ENCODE measurements at places on chromosomes 12 and 14. TPM values are rescaled to one million over a fixed set of nuclear protein-coding genes. Genes with fewer than 3 reads are reported as not detected.

DNA sequence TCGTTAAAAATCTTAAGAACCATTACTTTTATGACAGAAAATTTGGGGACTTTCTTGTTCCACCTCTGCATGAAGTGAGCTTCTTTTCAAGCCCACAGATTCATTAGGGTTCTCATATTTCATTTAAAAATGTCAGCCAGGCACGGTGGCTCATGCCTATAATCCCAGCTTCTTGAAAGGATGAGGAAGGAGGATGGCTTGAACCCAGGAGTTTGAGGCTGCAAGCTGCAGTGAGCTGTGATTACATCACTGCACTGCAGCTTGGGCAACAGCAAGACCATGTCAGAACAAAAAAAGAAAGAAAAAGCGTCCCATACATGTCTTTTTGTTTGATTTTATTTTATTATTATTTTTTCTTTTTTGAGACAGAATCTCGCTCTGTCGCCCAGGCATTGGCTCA is 43.4 kb upstream of the ATF1 start:
- peaks cover 48% of the 10 kb centered on the region for H3K36me3 ChIP-seq
- no peak for DNase-seq
- no peak overlapping the region for H3K4me3 ChIP-seq
- H3K4me1 ChIP-seq, result no peaks in the 10 kb centered on the region
- H3K27ac ChIP-seq, result no peak overlapping the region

- no peak overlapping the region for H3K27ac ChIP-seq
- no peaks in the 10 kb centered on the region for H3K4me1 ChIP-seq
- H3K27me3 ChIP-seq, result no peaks in the 10 kb centered on the region
- no peak overlapping the region for H3K4me3 ChIP-seq
- no peak for DNase-seq
Observed at GRCh38 chr14:58785701-58786100, 147.9 kb downstream of the DACT1 start.

- peak overlapping the region; percentile 3 for H3K27ac ChIP-seq
- H3K36me3 ChIP-seq, result no peaks in the 10 kb centered on the region
- peaks cover 9% of the 10 kb centered on the region for H3K4me1 ChIP-seq
- DNase-seq, result no peak
- H3K4me3 ChIP-seq, result no peak overlapping the region
Observed at GRCh38 chr14:71574976-71575375, 357.3 kb upstream of the RGS6 start.

- H3K4me3 ChIP-seq, result no peak overlapping the region
- no peak for DNase-seq
- H3K36me3 ChIP-seq, result no peaks in the 10 kb centered on the region
- H3K27ac ChIP-seq, result no peak overlapping the region
Observed at GRCh38 chr12:38373784-38374183, 57.2 kb downstream of the ALG10B start.

GRCh38 chr14:100100032-100100703 is 34.9 kb downstream of the EVL start:
- DNase-seq, result peak; percentile 20
- H3K36me3 ChIP-seq, result no peaks in the 10 kb centered on the region
- no peak overlapping the region for H3K4me3 ChIP-seq
- no peaks in the 10 kb centered on the region for H3K27me3 ChIP-seq
- peaks cover 35% of the 10 kb centered on the region for H3K4me1 ChIP-seq

The SLC15A4 gene
- total RNA-seq, result 20.2 TPM

The MGST1 gene
- 92.4 TPM for total RNA-seq

The STON2 gene
- 15.6 TPM for total RNA-seq

GRCh38 chr12:94582591-94582990 is 67.8 kb downstream of the TMCC3 start:
- no peak for DNase-seq
- no peaks in the 10 kb centered on the region for H3K36me3 ChIP-seq
- H3K4me1 ChIP-seq, result peaks cover 16% of the 10 kb centered on the region
- no peak overlapping the region for H3K4me3 ChIP-seq
- no peaks in the 10 kb centered on the region for H3K27me3 ChIP-seq

- peak overlapping the region; percentile 49 for H3K27ac ChIP-seq
- no peaks in the 10 kb centered on the region for H3K27me3 ChIP-seq
- H3K4me3 ChIP-seq, result no peak overlapping the region
Observed at GRCh38 chr14:92459950-92460421, 53.6 kb upstream of the RIN3 start.

- no peaks in the 10 kb centered on the region for H3K27me3 ChIP-seq
- H3K4me1 ChIP-seq, result peaks cover 5% of the 10 kb centered on the region
Observed at GRCh38 chr14:93884950-93885349, 42.2 kb upstream of the FAM181A start.

DNA sequence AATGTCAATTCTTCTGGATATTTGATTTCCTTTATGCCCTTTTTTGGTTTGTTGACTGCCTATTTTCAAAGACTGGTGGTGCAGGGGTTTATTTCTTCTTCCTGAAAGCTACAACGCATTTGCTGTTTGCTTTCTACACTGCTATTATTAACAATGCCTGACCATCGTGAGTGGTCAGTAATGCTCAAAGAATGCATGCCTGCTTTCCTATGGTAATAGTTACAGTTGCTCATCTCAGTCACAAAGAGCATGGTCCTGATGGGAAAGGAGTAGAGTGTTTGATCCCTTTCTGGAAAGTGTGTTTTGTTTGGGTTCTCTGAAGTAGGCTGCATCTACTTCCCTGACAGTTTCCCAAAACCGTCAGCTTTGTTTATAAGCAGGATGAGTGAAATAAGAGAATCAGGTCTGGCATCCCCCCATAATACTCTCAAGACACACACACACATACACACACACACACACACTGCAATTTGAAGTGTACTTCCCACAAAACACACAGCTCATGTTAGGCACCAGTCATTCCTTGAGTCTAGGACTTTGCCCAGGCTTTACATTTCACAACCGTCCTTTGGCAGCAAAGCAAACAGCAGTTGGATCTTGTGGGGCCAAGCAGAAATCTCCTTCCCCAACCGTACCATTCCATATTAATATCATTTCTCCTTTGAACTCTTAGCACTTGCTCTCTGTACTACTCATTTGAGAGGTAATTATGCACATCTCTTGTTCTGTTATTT is 56.6 kb downstream of the SUDS3 start:
- no peaks in the 10 kb centered on the region for H3K36me3 ChIP-seq
- no peak for DNase-seq
- no peaks in the 10 kb centered on the region for H3K27me3 ChIP-seq
- no peak overlapping the region for H3K4me3 ChIP-seq

GRCh38 chr14:80776657-80777056 is 164.9 kb downstream of the CEP128 start:
- DNase-seq, result no peak
- H3K4me1 ChIP-seq, result no peaks in the 10 kb centered on the region
- H3K4me3 ChIP-seq, result no peak overlapping the region
- peaks cover 8% of the 10 kb centered on the region for H3K36me3 ChIP-seq

- H3K27ac ChIP-seq, result no peak overlapping the region
- H3K36me3 ChIP-seq, result no peaks in the 10 kb centered on the region
- H3K4me1 ChIP-seq, result no peaks in the 10 kb centered on the region
Observed at GRCh38 chr12:73935817-73936216, 601.8 kb upstream of the ATXN7L3B start.

The KRT6B gene
- not detected for total RNA-seq

GRCh38 chr12:116620124-116620491 is 60.9 kb downstream of the MAP1LC3B2 start:
- DNase-seq, result no peak
- H3K4me3 ChIP-seq, result no peak overlapping the region
- H3K4me1 ChIP-seq, result no peaks in the 10 kb centered on the region
- no peaks in the 10 kb centered on the region for H3K27me3 ChIP-seq

GRCh38 chr14:95397325-95397724 is 77.6 kb upstream of the CLMN start:
- H3K4me1 ChIP-seq, result no peaks in the 10 kb centered on the region
- no peaks in the 10 kb centered on the region for H3K36me3 ChIP-seq
- no peak overlapping the region for H3K4me3 ChIP-seq
- H3K27me3 ChIP-seq, result no peaks in the 10 kb centered on the region
- peak; percentile 24 for DNase-seq

- peak overlapping the region; percentile 79 for H3K4me3 ChIP-seq
- no peaks in the 10 kb centered on the region for H3K36me3 ChIP-seq
- DNase-seq, result no peak
- peak overlapping the region; percentile 90 for H3K27ac ChIP-seq
- H3K27me3 ChIP-seq, result no peaks in the 10 kb centered on the region
Observed at GRCh38 chr12:39441189-39441962, 1.5 kb downstream of the KIF21A start.

DNA sequence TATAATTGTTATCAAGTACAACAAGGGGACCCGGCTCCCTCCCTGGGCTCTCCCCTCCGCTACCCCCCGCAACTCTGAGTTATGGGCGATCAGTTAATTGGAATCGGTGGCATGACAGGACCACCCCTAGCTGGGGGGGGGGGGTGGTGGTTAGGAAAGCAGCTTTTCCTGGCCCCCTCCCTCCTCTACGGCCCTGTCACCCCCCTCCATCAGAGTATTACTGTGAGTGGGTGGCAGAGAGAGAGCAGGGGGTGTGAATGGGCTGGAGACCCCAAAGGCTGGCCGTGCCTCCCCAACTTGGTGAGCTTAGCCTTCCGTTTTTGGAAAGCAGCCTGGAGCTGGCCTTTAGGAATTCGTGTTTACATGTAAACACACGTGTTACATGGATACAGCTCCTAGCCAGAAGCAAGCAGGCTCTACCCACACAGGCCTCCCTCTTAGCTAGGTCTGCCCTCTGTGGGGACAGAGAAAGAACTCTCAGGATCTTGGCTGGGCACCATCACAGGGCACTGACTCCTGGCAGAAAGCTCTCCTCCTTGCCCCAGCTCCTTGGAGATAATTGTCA is 1.1 kb upstream of the HOXC4 start:
- no peak overlapping the region for H3K4me3 ChIP-seq
- H3K4me1 ChIP-seq, result peaks cover 38% of the 10 kb centered on the region
- peak overlapping the region; percentile 65 for H3K27ac ChIP-seq

The INTS13 gene
- 33.7 TPM for total RNA-seq

- H3K27ac ChIP-seq, result no peak overlapping the region
- no peaks in the 10 kb centered on the region for H3K36me3 ChIP-seq
- H3K4me1 ChIP-seq, result no peaks in the 10 kb centered on the region
- DNase-seq, result no peak
- H3K27me3 ChIP-seq, result no peaks in the 10 kb centered on the region
- no peak overlapping the region for H3K4me3 ChIP-seq
Observed at GRCh38 chr12:75631831-75632230, 120.4 kb upstream of the KRR1 start.

DNA sequence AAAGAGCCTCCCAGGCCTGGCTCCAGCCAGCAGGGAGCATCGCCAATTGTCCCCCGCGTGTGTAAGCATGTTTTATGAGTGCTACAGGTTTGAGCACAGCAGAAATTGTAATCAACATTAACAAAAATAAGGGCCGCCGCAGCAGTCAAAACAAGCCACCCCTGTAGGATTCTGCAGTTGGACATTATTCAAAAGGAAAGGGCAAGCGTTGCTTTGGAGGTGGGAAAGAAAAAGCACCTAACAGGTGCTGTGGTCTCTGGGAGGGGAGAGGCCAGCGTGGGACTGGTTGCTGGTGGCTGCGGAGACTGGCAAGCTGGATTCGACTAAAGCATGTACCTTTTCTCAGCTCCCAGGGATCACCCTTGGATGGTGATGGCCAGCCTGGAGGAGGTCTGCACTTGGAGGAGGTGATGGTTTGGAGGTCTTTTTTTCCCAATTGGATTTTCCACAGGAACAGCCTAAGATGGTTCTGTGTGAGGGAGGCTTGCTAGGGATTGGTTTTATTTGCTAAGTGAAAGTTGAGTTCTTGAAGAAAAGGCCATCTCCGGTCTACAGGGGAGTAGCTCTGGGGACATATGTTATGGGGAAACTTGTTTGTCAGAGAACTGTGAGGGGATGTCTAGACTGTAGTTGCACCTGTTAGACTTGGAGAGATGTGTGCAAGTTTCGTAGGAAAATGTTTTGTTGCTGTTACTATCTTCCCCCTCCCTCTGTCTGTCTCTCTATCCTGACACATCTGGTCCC is 2.0 kb downstream of the DYRK2 start:
- no peaks in the 10 kb centered on the region for H3K4me1 ChIP-seq
- H3K27ac ChIP-seq, result peak overlapping the region; percentile 100
- H3K36me3 ChIP-seq, result no peaks in the 10 kb centered on the region
- H3K4me3 ChIP-seq, result peak overlapping the region; percentile 100

The A2ML1 gene
- total RNA-seq, result not detected

DNA sequence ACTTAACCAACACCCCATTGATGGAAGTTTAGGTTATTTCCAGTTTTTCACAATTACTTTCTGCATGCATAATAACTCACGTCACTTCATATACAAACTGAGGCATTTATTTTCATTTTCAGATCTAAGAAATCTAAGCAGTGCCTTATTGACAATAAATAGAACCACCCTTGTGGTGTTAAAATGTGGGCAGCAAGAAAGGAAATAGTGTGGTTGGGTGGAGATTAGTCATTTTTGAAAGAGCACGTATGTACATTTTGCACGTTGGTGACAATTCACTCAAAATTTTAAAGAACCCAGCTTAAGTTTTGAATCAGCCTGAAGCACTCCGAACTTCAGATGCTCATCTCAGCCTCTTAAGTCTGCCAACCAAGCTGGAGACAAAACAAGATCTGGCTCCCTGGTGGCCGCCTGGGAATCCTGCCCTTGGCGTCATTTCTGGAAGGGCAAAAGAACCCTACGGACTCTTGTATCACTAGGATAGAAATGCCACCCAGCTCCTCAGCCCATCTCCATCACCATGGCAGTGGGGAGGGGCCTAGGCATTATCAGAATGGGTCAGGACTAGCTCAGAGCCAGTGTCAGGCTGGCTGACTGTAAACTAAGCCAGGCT is 89.5 kb upstream of the BCL2L14 start:
- no peaks in the 10 kb centered on the region for H3K4me1 ChIP-seq
- no peak for DNase-seq
- no peak overlapping the region for H3K27ac ChIP-seq
- H3K27me3 ChIP-seq, result no peaks in the 10 kb centered on the region

GRCh38 chr14:57962325-57963035 is 96.6 kb upstream of the SLC35F4 start:
- no peaks in the 10 kb centered on the region for H3K27me3 ChIP-seq
- no peaks in the 10 kb centered on the region for H3K4me1 ChIP-seq
- H3K36me3 ChIP-seq, result no peaks in the 10 kb centered on the region
- DNase-seq, result no peak
- no peak overlapping the region for H3K4me3 ChIP-seq
- no peak overlapping the region for H3K27ac ChIP-seq

GRCh38 chr12:129534966-129535750 is 368.7 kb downstream of the TMEM132D start:
- no peaks in the 10 kb centered on the region for H3K27me3 ChIP-seq
- H3K36me3 ChIP-seq, result no peaks in the 10 kb centered on the region
- no peak overlapping the region for H3K4me3 ChIP-seq
- H3K27ac ChIP-seq, result no peak overlapping the region
- DNase-seq, result no peak

The SERPINA9 gene
- not detected for total RNA-seq

GRCh38 chr12:131074221-131075083 is 120.7 kb downstream of the ADGRD1 start:
- no peaks in the 10 kb centered on the region for H3K27me3 ChIP-seq
- H3K36me3 ChIP-seq, result no peaks in the 10 kb centered on the region
- H3K27ac ChIP-seq, result no peak overlapping the region
- no peak overlapping the region for H3K4me3 ChIP-seq
- no peaks in the 10 kb centered on the region for H3K4me1 ChIP-seq
- DNase-seq, result peak; percentile 72

- no peak overlapping the region for H3K27ac ChIP-seq
- H3K4me1 ChIP-seq, result no peaks in the 10 kb centered on the region
- H3K4me3 ChIP-seq, result no peak overlapping the region
- peak; percentile 45 for DNase-seq
Observed at GRCh38 chr14:94681300-94682060, 69.3 kb downstream of the SERPINA3 start.

- no peaks in the 10 kb centered on the region for H3K27me3 ChIP-seq
- no peak overlapping the region for H3K27ac ChIP-seq
- H3K4me1 ChIP-seq, result peaks cover under 1% of the 10 kb centered on the region
- peaks cover 74% of the 10 kb centered on the region for H3K36me3 ChIP-seq
- DNase-seq, result no peak
Observed at GRCh38 chr12:122506393-122506938, 5.7 kb upstream of the ZCCHC8 start.

The KRT72 gene
- not detected for total RNA-seq

The ARMH4 gene
- 6.6 TPM for total RNA-seq

The SLC41A2 gene
- total RNA-seq, result 24.6 TPM
